ENCODE measurements at places on chromosomes 5 and 9.
A peak's percentile ranks its signal among the peaks of the same experiment; 100 is the strongest.

DNA sequence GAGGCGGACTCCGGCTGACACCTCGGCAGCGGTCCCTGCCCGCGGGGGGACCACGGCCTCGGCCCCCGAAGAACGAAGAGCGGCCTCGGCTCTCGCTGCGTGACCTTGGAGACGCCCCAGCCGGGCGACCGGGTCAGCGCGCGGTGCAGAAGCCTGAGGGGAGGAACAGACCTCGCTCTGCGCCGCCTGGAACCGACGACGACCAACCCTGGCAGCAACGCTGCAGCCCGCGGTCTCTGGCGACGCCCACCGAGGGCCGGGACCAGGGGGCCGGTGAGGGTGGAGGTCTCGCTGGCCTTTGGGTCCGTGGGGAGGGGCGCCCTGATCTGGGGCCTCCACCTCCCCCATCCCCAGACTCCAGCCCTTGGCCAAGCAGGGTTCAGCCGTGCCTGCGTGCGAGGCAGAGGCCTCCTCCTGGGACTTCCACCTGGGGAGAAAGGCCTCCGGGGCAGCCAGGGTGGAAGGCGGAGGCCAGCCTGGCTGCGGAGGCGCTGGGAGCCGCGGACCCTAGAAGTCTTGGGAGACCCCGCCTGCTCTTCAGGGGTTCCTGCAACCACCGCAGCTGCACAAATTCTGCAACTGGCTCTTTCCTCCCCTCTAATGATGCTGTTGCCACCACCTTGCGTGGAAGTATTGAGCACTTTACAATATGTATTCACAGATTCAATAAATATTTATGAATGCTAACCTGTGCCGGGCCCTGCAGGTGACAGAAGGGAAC lies 44.3 kb upstream of the SLC12A7 start:
- DNase-seq: peak; percentile 43

GRCh38 chr5:27242258-27242626 lies 203.9 kb upstream of the CDH9 start:
- DNase-seq: no peak

- no peak for DNase-seq
These were observed 101.8 kb downstream of the CAMSAP1 start for GRCh38 chr9:135805422-135806022.

DNA sequence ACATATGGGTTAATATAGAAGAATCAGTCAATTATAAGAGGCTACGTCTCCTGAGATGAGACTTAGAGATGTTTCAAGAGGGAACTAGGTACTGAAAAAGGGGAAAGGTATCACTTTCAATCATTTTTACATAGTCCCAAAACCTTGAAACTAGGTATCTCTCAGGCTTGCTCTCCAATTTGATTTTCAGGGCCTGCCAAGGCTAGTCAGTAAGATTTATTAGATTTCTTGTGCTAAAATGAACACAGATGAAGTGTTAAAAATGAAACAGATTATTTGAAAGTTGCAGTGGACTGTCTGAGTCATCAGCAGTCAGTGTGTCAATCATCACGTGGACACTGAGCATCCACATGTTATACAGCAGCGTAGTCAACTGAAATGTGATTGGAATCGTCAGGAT lies 591.1 kb downstream of the DTWD2 start:
- no peak for DNase-seq

- no peak for DNase-seq
These were observed 559.5 kb upstream of the SGCD start for GRCh38 chr5:155767470-155767869.

DNA sequence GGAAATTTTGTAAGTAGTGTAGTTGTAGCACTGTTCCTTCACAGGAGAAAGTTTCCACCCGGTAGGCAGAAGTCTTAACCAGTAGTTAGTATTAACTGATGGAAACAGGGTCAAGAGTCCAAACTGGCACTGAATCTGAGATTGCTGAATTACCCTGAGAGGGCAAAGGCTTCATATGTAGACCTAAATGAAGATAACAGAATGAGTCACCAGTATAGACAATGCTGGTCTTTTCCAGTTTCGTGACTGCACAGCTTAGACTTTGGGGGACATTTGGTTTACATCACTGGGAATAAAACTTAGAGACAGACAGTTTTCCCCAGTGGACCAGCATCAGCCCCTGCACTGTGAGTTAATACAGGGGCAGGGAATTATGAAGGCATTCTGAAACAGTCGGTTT lies 60.5 kb downstream of the PCSK5 start:
- DNase-seq: no peak

- no peak for DNase-seq
These were observed 49.3 kb downstream of the CSNK1G3 start for GRCh38 chr5:123561230-123561629.

- no peak for DNase-seq
These were observed 301.0 kb downstream of the ACTL7B start for GRCh38 chr9:108554831-108555230.

DNA sequence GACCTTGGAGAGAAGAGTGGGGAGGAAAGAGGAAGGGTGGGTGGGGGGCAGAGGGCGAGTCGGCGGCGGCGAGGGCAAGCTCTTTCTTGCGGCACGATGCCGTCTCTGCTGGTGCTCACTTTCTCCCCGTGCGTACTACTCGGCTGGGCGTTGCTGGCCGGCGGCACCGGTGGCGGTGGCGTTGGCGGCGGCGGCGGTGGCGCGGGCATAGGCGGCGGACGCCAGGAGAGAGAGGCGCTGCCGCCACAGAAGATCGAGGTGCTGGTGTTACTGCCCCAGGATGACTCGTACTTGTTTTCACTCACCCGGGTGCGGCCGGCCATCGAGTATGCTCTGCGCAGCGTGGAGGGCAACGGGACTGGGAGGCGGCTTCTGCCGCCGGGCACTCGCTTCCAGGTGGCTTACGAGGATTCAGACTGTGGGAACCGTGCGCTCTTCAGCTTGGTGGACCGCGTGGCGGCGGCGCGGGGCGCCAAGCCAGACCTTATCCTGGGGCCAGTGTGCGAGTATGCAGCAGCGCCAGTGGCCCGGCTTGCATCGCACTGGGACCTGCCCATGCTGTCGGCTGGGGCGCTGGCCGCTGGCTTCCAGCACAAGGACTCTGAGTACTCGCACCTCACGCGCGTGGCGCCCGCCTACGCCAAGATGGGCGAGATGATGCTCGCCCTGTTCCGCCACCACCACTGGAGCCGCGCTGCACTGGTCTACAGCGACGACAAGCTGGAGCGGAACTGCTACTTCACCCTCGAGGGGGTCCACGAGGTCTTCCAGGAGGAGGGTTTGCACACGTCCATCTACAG lies 760 bp downstream of the NPR3 start:
- DNase-seq: peak; percentile 41

Measured in WTC11 (cell line).